Choroid plexus epithelial cell (primary cell): ENCODE measurements at places on chromosomes 6 and 20.
A peak's percentile ranks its signal among the peaks of the same experiment; 100 is the strongest.

DNA sequence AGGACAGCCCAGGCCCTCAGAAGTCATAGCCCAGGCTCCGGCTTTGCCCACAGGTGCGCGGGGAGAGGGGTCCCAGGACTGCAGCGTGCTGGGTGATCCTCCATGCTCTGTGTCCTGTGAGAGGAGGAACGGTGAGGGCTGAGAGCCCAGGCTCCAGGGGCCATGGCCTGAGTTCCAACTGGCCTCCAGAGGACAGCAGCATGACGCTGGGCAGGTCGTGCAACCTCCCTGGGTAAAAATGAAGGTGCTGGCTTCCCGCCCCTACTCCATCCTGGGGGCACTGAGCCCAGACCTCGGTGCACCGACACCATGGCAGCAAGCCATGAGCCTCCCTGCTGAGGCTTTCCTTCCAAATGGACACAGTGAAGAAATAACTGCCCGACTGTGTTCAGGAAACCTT is 305.4 kb downstream of the TAF4 start:
- DNase-seq, result no peak

GRCh38 chr20:64082820-64083377 is 1.3 kb downstream of the LKAAEAR1 start:
- DNase-seq, result no peak

DNA sequence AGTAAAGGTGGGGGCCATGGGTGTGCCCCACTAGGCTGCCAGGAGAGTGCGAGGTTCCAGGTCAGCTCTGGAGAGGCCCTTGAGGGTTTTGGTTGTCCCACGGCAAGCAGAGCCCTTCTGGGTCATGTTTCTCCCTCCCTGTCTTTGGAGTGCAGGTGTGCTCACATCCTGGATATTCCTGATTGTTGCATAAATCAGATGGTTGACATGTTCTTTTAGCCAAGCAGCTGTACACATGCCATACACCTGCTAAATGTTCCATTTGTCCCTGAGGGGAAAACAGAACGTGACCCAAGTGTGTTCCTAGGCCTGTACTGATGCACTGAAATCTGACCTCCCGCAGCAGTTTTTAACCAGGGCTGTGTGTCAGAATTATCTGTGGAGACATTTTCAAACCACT is 77.5 kb upstream of the BEND3 start:
- DNase-seq, result no peak

GRCh38 chr6:81487489-81487888 is 265.0 kb downstream of the TENT5A start:
- DNase-seq, result peak; percentile 19
